ENCODE measurements at places on chromosomes 4 and X.

DNA sequence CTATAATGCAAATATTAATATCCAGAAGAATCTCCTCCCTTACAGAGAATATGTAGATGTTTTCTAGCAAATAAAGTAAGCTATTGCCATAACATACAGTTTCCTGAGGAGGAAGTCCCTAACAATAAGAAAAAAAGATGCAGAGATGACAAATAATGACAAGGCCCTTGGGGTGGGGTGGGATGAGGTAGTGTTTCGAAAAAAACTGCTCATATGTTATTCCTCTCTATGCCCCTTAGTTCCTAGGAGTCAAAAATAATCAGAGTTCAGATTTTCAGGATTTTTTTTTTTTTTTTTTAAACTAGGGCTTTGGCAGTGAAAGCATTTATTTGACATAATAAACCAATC, 99.0 kb downstream of the ZAR1 start:
- DNase-seq: no peak

GRCh38 chrX:46618947-46619346, 45.4 kb downstream of the CHST7 start:
- DNase-seq: no peak

DNA sequence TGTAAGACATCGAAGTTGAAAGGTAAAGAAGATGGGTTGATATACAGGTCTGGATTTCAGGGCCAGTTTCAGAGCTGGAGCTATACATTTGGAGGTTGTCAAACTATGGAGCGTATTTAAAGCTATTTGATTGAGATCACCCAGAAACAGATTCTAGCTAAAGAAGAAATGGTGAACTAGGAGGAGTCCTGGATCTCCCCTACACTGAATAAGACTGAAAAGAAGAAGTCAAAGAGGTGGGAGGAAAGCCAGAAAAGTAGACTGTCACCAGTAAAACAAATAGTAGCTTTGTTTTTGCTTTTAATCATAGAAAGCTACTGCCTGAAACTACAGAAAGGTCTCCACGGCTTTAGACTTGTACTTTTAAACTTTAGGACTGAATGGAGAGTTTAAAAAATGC, 5.0 kb upstream of the NDP start:
- DNase-seq: no peak

DNA sequence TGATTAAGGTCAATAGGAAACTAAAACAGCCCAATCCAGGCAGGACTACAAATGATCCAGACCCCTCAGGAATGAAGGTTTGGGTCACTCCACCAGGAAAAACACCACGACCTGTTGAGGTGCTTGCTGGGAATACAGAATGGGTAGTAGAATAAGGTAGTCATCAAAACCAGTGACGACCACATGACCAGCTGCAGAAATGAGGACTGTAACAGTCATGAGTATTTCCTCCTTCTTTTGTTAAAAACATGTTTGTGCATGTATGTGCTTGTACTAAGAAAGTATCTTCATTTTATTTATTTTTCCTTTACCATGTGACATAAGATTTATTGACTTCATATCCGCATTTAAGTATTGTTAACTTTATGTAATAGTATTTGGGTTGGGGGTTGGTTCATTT, 603.5 kb upstream of the NR3C2 start:
- DNase-seq: no peak

- DNase-seq: no peak
These were observed 190.6 kb downstream of the CCSER1 start for GRCh38 chr4:90317785-90318184.

GRCh38 chr4:74291471-74291870, 16.8 kb upstream of the EPGN start:
- DNase-seq: no peak

GRCh38 chr4:89134775-89135319, 23.5 kb downstream of the TIGD2 start:
- no peak for DNase-seq

- DNase-seq: no peak
These were observed 61.1 kb upstream of the RPL34 start for GRCh38 chr4:108559068-108559793.

DNA sequence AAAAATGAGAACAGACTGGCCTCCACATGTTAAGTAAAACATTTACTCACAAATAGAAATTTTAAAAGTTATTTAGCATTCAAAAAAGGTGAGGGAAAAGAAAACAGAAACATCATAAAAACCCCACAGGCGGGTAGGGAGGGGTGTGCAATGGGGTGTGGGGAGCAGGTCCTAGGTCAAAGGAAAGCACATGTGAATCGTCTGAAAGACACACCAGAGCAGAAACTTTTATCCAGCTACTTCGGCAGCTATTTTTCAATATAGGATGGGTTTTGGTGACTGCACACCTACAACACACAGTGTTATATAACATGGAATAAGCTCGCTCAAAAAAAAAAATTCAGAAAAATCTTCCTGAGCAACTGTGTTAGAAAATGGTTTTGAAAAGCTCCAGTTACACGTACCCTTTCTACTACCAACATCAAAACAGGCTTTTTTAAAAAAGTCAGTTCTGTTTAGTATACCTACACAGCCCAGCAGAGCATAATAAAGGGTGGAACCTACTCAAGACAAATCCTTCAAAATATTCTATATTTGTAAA, 1.6 kb downstream of the OTUD4 start:
- peak; percentile 51 for DNase-seq

- no peak for DNase-seq
These were observed 274.7 kb downstream of the GLUD2 start for GRCh38 chrX:121322159-121322558.

GRCh38 chrX:344371-344901, 25.8 kb upstream of the GTPBP6 start:
- no peak for DNase-seq

DNA sequence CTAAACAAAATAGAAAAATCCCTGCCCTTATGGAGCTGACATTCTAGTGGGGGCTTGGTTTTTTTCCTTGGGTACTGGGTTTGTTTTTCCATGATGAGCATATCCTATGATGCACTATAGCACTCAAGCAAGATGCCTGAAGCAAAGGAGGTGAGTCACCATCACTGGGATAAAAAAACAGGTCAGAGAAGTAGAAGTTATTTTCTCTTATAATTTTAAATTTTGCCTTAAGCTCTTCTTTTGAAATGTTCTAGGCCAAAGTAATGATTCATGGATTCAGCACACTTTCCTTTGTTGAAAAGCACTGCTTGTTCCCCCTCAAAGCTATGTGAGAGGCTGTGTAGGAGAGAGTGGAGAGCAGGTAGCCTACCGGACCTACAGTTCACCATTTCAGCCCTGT, 15.2 kb upstream of the CXCL2 start:
- no peak for DNase-seq

- DNase-seq: peak; percentile 14
These were observed 79.6 kb downstream of the COMMD8 start for GRCh38 chr4:47383829-47384427.

- DNase-seq: peak; percentile 18
These were observed 1.5 kb downstream of the FRYL start for GRCh38 chr4:48778431-48779094.

- DNase-seq: no peak
These were observed 28.4 kb upstream of the COX7B2 start for GRCh38 chr4:46937493-46937892.

DNA sequence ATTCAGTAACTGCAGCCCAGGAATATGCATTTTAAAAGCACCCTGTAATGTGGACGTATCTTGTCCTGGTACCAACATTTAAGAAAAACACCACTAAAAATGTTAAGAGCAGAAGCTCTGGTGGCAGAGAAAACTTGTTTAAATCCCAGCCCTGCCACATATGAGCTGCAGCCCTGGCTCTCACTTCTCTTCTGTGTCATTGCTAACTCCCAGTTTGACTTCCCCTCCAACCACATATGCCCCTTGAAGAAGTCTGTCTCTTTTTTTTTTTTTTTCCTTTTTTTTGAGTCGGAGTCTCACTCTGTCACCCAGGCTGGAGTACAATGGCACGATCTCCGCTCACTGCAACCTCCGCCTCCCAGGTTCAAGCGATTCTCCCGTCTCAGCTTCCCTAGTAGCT, 14.8 kb downstream of the LHFPL1 start:
- no peak for DNase-seq
